Astrocyte (in vitro differentiated cells and primary cell): ENCODE measurements at places on chromosomes 6 and 20. TPM values are rescaled to one million over a fixed set of nuclear protein-coding genes. Genes with fewer than 3 reads are reported as not detected.

BANF2 gene
- total RNA-seq, result not detected in 2 replicates

DNA sequence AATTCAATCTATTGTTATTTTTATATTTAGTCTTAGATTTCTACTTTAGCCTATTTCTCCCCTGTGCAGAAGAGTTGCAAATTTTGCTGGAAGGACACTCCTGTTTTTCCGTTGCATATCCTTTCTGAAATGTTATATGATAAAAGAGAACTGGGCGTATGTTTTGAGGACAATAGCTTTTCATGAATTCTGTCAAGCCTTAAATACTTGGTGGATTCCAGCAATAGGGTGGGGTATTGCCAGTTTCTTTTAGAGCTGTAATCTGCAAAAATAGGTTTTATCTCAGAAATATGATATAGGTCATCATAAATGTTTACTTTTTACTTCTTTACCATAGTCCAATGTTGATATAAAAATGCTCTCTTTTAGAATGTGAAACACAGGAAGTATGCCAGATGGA is 42.0 kb downstream of the VTA1 start:
- no peak for DNase-seq

KCNQ5 gene
- total RNA-seq, result 0.43 and 2.0 TPM in 2 replicates

DNA sequence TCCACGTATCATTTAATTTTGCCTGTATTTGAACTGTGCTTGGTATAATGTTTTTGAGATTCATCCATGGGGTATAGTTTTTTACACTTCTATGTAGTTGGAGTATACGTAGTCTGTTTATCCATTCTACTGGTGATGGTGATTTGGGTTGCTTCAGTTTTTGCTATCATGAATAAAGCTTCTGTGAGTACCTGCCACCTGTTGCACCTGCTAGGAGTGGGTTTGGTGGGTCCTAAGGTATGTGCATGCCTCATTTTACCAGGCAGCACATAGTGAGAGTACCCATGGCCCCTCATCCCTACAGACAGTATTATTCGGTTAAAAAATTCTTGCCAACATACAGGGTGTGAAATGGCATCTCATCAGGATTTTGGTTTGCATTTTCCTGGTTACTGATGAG is 92.9 kb downstream of the DNAH8 start:
- no peak for DNase-seq

- DNase-seq, result no peak
Observed at GRCh38 chr6:108235127-108235526, 25.7 kb downstream of the SNX3 start.

GRCh38 chr20:50282592-50283241 is 92.1 kb downstream of the CEBPB start:
- no peak for DNase-seq

- DNase-seq, result no peak
Observed at GRCh38 chr6:62889240-62889639, 322.0 kb upstream of the FKBP1C start.
